RPMI7951 (cell line): ENCODE measurements at places on chromosomes 5 and 9. TPM values are rescaled to one million over a fixed set of nuclear protein-coding genes. Genes with fewer than 3 reads are reported as not detected.

CSF2 gene
- 4.8 and 6.4 TPM in 2 replicates for total RNA-seq

HRCT1 gene
- total RNA-seq, result 0.20 TPM in 1 of 2 replicates, not detected in the other

PTPRD gene
- 0.49 and 0.84 TPM in 2 replicates for total RNA-seq

IL13 gene
- not detected in 2 replicates for total RNA-seq

MARCOL gene
- not detected in 2 replicates for total RNA-seq
